GM23248 (cell line): ENCODE measurements at places on chromosomes 6 and 20. TPM values are rescaled to one million over a fixed set of nuclear protein-coding genes. Genes with fewer than 3 reads are reported as not detected.
A peak's percentile ranks its signal among the peaks of the same experiment; 100 is the strongest.

- peak; percentile 14 for DNase-seq
- no peaks in the 10 kb centered on the region for H3K27me3 ChIP-seq
- no peaks in the 10 kb centered on the region for H3K36me3 ChIP-seq
Measured at GRCh38 chr6:11362564-11362963, 130.1 kb upstream of the NEDD9 start.

GRCh38 chr6:12241493-12242175 lies 48.5 kb upstream of the EDN1 start:
- H3K27ac ChIP-seq: no peak overlapping the region
- no peaks in the 10 kb centered on the region for H3K4me1 ChIP-seq
- no peaks in the 10 kb centered on the region for H3K36me3 ChIP-seq
- peak; percentile 36 for DNase-seq

DNA sequence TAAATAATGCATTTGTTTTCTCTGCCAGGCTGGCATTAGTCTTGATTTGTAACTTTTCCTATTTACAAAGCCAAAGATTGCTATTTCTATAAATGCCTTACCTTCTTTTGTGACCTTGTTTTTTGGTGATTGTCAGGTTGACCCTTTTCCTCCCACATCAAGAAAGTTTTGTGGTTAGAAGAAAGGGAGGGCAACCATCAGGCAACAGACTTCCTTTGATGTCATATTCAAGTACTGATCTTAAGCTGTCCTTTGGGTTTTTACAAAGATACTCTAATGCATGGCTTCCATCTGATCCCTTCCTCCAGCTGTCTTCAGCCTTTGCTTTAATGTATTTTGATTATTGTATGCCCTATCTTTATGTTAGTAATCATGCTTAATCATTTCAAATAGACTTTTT lies 23.9 kb downstream of the RNF217 start:
- no peak overlapping the region for H3K4me3 ChIP-seq
- no peak overlapping the region for H3K27ac ChIP-seq
- H3K36me3 ChIP-seq: 0 out of 2 replicates have a peak, but pooled peaks cover 2% of the 10 kb centered on the region
- no peaks in the 10 kb centered on the region for H3K27me3 ChIP-seq
- H3K4me1 ChIP-seq: peaks cover 34% of the 10 kb centered on the region

DNA sequence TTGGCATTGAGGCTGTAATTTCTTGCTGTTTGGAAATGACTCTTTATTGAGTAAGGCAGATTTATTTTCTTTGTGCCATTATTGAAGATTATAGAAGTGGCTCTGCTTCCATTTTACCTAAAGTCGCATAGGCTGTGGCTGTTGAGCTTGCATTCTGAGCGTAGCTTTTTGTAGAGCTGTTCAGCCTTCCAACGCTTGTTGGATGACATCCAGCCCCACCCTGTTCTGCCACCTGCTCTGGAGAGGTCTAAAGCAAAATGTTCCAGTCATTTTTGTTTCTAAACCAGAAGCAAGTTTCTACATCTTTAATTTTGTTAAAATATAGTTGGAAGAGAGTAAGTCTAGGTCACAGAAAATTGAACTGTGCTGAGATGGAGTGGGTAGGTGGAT lies 24.4 kb downstream of the UST start:
- DNase-seq: no peak
- H3K27me3 ChIP-seq: no peaks in the 10 kb centered on the region
- no peak overlapping the region for H3K4me3 ChIP-seq
- peaks cover 8% of the 10 kb centered on the region for H3K4me1 ChIP-seq
- no peak overlapping the region for H3K27ac ChIP-seq

HLA-DRA gene
- total RNA-seq: 0.89 TPM in 1 of 2 replicates, not detected in the other

- no peaks in the 10 kb centered on the region for H3K27me3 ChIP-seq
- H3K36me3 ChIP-seq: peaks cover 4% of the 10 kb centered on the region; the same call in 1 of the 2 replicates
- H3K4me1 ChIP-seq: peaks cover 28% of the 10 kb centered on the region
Measured at GRCh38 chr20:31608251-31608945, 3.3 kb downstream of the ID1 start.

DNA sequence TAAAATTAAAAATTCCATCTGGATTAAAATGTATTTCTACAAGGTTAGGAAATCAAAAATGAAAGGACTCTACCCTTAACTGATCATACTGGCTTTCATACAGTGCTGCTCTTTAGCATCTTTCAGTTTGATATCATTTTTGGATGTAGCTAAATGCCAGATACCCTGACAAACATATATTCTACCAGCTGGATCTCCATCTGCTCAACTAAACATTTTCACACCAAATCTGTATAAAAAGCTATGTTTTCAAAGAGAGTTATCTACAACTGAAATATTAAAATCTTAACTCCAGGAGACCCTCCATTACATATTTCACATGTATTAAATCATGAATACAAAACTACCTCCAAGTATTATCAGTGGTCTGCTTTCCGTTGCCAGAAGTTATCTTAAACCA lies 95.7 kb downstream of the EPHA7 start:
- H3K36me3 ChIP-seq: no peaks in the 10 kb centered on the region
- DNase-seq: no peak
- no peaks in the 10 kb centered on the region for H3K27me3 ChIP-seq
- no peaks in the 10 kb centered on the region for H3K4me1 ChIP-seq
- no peak overlapping the region for H3K4me3 ChIP-seq

LMBRD1 gene
- total RNA-seq: 30.5 and 36.7 TPM in 2 replicates
